ENCODE measurements at places on chromosomes 12 and 14.
A peak's percentile ranks its signal among the peaks of the same experiment; 100 is the strongest.

DNA sequence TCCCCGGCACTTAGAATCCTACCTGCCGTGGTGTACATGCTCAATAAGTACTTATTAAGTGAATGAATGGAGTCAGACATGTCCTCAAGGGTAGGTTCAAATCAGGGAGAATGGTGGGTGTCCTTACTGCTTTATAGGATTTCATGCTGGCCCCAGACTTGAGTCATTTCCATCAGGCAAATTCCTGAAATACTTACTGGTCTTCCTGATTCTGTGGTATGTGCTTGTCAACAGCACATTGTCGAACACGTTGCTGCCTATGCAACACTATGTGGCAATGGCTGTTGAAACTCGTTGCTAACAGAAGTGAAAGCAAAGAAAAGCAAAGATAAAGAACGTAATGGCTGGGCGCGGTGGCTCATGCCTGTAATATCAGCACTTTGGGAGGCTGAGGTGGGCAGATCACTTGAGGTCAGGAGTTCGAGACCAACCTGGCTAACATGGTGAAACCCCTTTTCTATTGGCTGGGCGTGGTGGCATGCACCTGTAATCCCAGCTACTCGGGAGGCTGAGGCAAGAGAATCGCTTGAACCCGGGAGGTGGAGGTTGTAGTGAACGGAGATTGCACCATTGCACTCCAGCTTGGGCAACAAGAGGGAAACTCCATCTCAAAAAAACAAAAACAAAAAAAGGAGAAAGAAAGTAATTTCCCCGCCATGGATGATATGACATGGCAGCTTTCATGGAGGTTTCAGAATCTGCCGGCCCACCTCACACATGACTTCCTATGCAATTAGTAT is 214.9 kb downstream of the ZFP36L1 start:
- no peak for DNase-seq

GRCh38 chr12:93185369-93185741 is 192.4 kb upstream of the NUDT4 start:
- DNase-seq = no peak

DNA sequence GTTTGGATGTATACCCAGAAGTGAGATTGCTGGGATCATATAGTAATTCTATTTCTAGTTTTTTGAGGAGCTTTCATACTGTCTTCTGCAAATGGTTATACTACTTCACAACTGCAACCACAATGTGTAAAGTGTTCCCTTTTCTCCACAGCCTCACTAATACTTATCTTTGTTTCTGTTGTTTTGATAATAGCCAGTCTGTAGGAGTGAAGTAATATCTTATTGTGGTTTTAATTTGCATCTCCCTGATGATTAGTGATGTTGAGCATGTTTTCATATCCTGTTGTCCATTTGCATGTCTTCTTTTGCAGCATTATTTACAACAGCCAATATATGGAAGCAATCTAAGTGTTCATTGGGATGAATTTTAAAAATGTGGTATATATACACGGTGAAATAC is 29.9 kb downstream of the GABARAPL1 start:
- no peak for DNase-seq

DNA sequence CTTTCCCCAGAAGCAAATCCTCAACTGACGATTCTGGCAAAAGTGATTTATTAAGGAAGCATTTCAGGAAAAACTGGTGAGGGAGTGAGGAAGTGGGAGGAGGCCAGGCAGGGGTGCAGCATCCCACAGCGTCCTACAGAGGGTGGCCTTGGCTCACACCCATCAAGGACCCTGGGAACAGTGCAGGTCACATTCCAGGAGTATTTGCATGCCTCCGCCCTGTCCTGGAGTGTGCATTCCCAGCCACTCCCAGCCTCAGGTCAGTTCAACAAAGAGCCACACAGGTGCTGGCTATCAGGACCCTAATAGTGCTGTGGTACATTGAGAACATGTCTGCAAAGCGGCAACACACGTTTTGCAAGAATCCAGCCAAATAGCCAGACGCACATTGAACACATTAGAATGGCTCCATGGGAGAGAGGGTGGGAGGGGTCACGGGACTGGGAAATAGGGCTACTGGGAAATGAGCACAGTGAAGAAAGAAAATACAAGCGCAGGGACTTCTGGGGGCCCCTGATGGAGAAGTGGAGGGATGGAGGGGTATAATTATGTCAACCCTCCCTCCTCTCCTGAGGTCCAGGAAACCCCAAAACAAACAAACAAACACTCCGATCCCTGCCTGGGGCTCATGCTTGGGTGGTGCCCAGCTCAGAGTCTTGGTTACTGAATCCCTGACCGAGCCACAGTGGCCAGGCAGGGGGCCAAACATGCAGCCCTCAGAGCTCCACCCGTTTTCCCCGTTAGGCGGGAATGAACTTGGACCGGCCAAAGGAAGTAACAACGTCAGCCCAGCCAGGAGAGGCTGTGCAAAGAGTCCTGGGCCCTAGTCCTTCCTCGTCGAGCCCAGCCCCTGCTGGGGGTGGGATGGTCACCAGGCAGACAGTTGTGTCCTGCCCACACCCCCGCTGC is 36.5 kb downstream of the CMKLR1 start:
- DNase-seq = no peak

DNA sequence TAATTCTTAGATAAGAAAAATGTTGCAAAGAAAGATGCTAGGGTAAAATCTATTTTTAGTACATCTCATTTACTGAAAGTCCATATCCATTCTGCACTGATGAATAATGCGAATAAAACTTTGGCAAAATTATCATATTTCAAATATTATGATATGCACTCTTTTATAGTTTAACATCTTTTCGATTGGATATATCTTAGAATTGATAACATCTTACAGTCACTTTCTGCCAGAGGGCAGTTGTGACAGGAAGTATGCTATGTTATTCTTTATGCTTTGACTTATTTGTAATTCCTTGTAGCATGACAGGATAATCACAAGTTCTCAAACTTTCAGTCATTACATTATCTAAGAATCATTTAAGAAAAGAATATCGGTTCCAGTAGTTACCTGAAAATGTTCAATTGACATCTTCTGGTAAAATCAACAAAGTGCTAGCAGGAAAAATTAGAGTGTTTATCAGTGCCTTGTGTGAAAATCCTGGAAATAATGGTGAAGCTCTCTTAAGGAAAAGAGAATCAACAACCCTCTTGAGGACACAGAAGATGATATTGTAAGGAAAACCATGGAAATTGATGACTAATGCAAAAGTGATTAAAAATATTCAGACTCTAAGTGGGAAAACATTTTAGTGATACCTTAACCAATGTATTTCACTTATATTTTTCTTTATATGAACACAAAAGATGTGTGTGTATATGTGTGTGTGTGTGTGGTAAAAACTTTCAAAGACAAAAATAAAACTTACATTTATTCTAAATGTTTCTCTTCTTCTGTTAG is 95.5 kb downstream of the SLC6A15 start:
- DNase-seq = no peak

- DNase-seq = no peak
Observed at GRCh38 chr12:46579474-46579873, 206.9 kb upstream of the SLC38A2 start.

GRCh38 chr14:92886337-92886736 is 36.6 kb upstream of the CHGA start:
- DNase-seq = peak; percentile 99

- DNase-seq = no peak
Observed at GRCh38 chr12:57869298-57869926, 22.9 kb upstream of the CTDSP2 start.

DNA sequence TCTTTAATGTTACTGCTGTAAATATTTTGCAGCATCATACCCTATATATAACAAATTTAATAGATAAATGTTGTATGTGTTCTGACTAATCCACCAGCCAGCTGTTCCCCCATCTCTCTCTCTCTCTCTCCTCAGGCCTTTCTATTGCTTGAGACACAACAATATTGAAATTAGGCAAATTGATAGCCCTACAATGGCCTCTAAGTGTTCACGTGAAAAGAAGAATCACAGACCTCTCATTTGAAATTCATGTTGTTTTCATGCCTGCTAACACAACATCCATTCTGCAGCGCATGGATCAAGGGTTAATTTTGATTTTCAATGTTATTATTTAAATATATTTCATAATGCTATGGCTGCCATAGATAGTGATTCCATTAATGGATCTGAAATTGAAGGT is 1.8 kb upstream of the FSCB start:
- no peak for DNase-seq

- peak; percentile 14 for DNase-seq
Observed at GRCh38 chr12:124898200-124898922, 16.1 kb downstream of the UBC start.

GRCh38 chr14:91956616-91957015 is 9.1 kb upstream of the FBLN5 start:
- no peak for DNase-seq

DNA sequence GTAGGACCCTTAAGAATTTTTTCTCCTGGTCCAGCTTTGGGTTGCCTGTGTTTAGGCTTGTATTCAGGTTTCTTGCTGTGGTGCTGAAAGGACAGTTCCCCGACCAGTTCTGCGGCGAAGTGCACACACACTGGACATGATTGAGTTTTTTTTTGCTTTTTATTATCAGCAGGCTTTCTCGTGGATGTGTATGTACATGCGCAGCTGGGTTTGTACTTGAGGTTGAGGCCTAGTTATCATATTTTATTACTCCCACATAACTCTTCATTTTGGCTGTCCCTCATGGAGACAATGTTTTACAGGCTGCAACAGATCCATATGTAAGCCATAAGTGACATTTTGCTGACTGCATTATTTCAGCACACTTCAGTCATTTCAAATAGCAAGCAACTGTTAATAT is 2.5 kb downstream of the SCN8A start:
- no peak for DNase-seq

DNA sequence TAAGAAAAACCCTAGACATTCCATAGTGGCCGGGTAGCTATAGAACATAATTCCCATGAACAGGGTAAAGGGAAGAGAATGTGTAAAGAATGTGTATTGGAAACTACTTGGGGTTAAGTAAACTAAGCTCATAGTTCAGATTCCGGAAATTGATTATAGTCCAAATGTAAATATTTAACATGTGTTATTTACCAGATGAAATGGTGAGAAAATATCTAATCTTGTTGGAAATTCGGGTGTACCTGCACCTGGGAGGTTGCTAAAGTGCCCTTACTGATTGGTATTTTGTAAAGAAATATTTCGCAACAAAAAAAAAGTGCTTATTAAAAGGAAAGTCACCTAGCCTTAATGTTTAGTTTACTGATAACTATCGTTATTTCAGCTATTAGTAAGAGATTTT is 14.4 kb downstream of the RASSF9 start:
- no peak for DNase-seq

DNA sequence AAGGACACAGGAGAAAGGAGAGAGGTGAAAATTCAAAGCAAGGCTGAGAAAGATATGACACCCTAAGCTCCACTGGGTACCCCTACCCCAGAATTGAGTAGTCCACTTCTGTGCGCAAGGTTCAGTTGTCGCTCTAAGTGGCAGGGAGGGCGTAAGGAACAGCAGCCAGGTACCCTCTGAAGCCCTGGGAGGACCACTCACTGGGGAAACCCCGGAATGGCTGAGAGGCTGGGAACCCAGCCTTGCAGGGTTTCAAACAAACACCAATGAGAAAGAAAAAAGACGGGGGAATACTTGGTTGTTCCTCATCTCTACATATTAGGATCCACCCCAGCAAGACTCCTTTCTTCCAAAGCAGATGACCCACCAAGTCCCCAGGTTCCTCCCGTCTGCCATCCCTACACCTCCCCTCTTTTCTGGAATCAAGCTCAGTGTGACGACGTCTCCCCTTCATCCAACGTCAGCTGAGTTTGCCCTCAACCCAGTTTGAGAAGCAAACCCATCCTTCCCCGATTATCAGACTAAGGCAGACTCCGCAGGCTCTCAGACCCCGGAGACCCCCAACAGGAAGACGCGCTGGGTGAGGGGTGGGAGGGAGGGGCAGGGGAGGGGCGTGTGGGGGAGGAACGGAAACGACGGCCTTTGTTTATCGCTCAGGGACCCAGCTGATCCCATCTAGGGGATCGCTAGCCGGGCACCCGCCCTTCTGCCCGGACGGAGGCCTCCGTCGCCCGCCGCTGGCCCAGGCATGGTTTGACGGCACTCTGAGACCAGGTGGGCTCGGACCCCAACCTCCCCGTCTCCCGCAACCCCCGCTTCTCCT is 795 bp downstream of the LMBR1L start:
- no peak for DNase-seq

GRCh38 chr12:71415336-71416231 is 24.0 kb upstream of the LGR5 start:
- peak; percentile 65 for DNase-seq

GRCh38 chr12:28459481-28459880 is 269.2 kb downstream of the CCDC91 start:
- no peak for DNase-seq

GRCh38 chr14:96215452-96216244 is 11.0 kb downstream of the BDKRB2 start:
- DNase-seq = no peak

DNA sequence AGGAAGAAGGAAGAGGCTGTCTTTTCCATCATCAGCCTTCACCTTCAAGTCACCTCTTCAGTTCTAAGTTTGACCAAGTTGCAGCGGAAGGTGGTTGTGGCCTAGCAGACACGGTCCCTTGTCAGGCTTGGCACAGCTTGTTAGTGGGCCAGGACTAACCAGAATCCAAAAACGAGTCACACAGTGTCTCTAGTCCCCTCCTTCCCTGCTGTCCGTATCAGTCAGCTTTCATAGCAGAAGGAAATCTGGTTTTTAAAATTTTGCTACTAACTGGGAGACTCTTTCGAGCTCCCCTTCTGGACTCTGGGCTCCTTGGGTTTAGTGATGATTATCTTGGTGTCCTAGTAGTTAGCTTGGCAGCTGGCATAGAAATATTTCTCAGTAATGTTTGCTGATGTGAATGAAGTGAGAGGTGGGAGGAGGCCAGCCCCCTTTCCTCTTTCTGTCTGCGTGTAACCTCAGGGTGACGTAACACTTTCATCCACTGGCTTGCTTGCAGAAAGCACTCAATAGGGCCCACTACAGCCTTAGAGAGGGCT is 3.8 kb downstream of the ETV6 start:
- DNase-seq = no peak

GRCh38 chr12:21819678-21820077 is 45.2 kb upstream of the KCNJ8 start:
- no peak for DNase-seq

- peak; percentile 30 for DNase-seq
Observed at GRCh38 chr12:106248312-106248845, 559 bp upstream of the CKAP4 start.

DNA sequence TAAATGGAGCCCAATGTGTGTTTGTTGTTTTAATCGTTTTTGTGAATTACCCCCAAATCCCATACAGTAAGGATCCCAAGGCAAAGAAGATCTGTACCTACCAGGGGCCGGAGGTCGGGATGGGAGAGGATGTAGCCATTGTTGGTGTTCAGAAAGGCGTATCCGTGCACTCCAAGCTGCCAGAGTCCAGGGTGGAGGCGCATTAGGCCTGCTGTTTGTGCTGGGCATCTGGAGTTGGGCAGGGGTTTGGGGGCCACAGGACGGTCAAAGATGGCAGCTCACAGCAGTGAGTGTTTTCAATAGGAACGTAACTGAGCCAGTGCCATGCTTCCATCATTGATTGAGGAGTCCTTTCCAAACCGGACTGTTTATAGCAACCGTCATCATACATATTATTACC is 40.2 kb downstream of the CACNA2D4 start:
- DNase-seq = no peak

- peak; percentile 12 for DNase-seq
Observed at GRCh38 chr12:57025196-57025595, 8.9 kb upstream of the TAC3 start.
